Amniotic epithelial cell (primary cell): ENCODE measurements at places on chromosomes 5 and 9.

DNA sequence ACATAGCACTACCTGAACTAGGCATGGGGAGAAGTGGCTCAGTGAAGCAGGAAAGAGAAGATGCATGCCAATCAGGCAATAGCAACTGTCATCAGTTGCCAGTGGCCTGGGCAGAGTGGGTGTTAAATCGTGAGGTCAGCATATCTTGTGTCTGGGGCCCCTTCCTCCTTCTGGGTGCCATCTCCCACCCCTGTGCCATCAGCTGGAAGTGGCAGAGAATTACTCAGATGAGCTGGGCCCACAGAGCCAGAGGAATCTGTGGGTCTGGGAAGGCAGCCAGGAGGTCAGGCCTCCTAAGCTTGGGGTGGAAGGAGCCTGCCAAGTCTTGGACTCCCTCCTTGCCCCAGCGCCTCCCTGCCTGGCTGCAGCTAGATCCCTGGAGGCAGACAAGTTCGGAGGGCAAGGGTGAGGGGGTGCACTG is 66.5 kb downstream of the GALNT12 start:
- DNase-seq, result peak; percentile 81

- DNase-seq, result no peak
These were observed 40.0 kb downstream of the DAPK1 start for GRCh38 chr9:87537625-87538024.

GRCh38 chr5:84961903-84962302 is 577.2 kb upstream of the EDIL3 start:
- no peak for DNase-seq

GRCh38 chr5:76202182-76202581 is 119.0 kb downstream of the SV2C start:
- DNase-seq, result no peak

DNA sequence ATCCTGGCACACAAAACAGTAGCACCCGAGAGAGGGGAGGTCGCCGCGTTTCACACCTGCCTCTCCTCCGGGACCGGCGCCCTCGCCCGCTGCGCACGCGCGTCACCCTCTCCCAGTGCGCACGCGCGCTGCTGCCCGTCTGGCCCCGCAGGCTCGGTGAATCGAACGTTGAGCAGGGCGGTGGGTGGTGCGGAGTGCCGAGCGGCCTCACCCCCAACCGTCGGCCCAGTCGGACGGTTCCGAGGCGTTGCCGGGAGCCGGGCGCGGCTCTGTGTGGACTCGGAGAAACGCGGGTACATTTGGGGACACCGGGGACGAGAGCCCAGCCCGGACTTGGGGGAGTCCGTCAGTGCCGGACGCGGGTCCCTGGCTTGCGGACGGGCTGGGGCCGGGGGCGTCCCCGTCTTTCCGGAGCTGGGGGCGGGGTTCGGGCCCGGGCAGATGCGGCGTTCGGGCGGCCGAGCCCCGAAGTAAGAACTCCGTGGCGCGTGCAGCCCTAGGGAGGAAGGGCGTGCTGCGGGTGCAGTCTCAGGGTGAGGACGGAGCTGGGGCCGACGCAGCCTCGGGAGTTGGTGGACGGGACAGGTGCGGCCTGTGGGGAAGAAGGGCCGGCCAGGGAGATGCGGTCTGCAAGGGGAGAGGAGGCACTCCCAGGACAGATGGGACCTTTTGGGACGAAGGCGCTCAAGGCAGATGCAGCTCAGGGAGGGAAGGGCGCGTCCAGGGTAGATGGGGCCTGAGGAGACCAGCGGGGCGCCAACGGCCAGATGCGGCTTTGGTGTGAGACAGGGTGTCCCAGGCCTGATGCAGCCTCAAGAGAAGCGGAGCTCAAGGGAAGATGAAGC is at the start of gene POMT1:
Gene POMT1 (plus strand): TSS at position 138 of the 845 bp plus-strand sequence. CDS start 1,301 bp downstream, outside the sequence.
- peak; percentile 62 for DNase-seq

DNA sequence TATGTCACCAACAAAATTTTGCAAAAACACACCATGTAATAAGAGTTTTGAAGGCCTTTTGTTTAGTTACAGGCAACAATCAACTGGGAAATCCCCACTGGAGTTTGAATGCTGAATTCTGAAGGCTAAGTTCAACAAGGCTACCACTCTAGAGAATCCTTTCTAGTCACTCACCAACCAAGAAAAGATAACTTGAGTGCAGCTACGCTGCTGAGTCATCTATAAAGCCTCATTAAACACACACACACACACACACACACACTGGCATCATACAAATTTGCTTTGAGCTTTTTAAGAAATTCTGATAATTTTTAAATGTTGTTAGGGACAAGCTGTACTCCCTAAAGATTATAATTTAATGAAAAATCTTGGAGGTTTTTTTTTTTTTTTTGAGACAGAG is 219.6 kb downstream of the DENND1A start:
- DNase-seq, result peak; percentile 96

GRCh38 chr5:80755626-80756025 is 100.8 kb upstream of the DHFR start:
- DNase-seq, result no peak

GRCh38 chr5:170182491-170182890 is 50.3 kb upstream of the C5orf58 start:
- no peak for DNase-seq

- no peak for DNase-seq
These were observed 36.3 kb downstream of the TRIO start for GRCh38 chr5:14179446-14179845.

DNA sequence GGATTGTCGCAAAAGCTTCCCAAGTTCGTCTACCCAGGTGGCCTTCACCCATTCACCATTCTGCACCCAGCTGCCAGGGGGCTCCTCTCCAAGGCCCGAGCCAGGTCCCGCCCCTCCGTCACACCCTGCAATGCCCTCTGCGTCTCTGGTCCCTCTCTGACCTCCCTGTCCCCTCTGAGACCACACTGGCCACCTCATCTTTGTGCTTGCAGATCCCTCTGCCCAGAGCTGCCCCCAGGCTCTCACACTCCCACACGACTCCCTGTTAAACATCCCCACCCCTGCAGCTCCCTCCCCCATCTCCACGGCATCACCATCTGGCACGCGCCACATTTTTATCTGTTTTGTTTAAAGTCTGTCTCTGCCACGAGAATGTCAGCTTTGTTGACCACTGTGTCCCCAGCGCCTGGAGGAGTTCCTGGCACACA is 243.6 kb downstream of the PBX3 start:
- no peak for DNase-seq

DNA sequence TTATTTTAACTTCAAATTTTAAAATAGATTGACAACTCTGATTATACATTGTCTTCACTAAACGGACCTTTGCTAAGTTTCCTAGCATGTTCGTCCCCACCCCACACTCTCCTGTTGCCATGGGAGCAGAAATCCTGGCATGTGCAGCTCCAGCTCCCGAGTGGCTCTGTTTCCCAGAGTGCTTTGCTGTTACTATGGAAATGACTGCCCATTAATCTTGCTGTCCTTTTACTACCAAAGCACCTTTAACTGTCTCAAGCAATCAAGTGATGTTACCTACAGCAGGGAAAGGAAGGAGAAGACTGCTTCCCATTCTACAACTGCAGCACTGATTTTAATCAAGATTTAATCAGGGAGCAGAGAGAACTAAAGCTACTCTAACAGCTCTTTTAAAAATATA is 212.0 kb upstream of the KIF2A start:
- DNase-seq, result peak; percentile 1

- DNase-seq, result no peak
These were observed 57.5 kb downstream of the VAV2 start for GRCh38 chr9:133934482-133935232.

DNA sequence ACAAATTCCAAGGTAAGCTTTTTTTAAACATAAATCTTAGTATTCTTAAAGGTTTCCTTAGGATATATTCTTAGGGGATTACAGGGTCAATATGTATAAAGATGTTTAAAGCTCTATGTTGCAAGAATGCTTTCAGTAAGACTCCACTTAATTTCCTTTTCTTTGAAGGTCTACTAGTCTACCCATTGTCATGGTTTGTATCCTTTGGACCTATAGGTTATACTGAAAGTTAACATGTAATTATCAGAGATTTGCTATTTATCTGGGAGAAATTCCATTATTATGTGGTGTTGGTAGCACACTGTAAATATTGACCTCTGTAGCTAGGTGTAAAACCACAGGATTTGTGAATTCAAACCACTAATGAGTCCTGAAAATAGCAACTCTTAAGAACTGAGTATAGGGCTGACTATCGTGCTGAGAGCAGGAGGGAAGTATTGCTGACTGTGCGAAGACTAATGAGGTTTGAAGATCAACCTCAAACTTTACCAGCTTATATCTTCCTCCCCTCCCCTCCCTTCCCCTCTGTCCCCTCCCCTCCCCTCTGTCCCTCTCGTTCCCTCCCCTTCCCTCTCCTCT is 85.6 kb downstream of the GADD45G start:
- DNase-seq, result no peak

- DNase-seq, result no peak
These were observed 24.3 kb upstream of the CXCL14 start for GRCh38 chr5:135602882-135603721.

GRCh38 chr9:100167176-100167575 is 68.1 kb downstream of the INVS start:
- peak; percentile 71 for DNase-seq

GRCh38 chr5:374631-375335 is 53.3 kb downstream of the AHRR start:
- DNase-seq, result no peak

- DNase-seq, result peak; percentile 63
These were observed 161.7 kb downstream of the GLIS3 start for GRCh38 chr9:4138180-4138579.

- no peak for DNase-seq
These were observed 171.7 kb downstream of the MACROH2A1 start for GRCh38 chr5:135227064-135228022.

- no peak for DNase-seq
These were observed 44.2 kb downstream of the SMC2 start for GRCh38 chr9:104138243-104138868.

DNA sequence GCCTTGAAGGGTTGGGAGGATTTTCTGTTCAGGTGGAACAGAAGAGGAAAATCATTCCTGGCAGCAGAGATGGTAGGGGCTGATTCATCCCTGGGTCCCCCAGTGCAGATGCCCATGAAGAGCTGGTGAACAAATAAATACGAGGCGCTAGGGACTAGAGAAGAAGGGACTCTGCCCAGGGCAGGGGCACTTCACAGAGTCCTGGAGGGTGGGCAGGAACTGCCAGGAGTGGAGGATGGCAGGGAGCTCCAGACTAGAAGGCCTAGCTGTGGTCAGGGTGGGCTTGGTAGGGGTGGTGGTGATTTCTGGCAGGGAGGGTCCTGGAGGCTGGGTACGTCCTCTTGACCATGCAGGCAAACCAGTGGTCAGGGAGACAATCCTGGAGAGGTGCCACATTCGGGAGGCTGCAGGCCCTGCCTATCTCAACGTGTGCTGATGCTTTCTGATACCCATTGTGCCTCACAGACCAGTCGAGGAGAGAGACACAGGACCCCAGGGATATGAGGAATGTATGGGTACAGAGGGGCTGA is 69.9 kb downstream of the CRB2 start:
- no peak for DNase-seq
